ENCODE measurements at places on chromosomes 12 and 14.

DNA sequence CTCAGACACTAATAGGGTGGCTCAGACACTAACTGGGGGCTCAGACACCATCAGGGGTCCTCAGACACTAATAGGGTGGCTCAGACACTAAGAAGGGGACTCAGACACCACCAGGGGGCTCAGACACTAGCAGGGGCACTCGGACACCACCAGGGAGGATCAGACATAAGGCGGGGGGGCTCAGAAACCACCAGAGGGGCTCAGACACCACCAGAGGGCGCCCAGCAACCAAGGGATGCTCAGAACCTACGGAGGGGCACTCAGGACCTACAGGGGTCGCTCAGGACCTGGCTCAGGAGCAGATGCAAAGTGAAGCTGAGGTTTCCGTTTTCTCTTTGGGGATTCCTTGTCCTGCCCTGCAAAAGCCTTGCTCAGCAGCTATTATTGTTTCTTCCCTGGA lies 448.5 kb downstream of the TMEM121 start:
- DNase-seq = peak; percentile 55

- no peak for DNase-seq
These were observed 27.3 kb downstream of the PNMA1 start for GRCh38 chr14:73686901-73687300.

DNA sequence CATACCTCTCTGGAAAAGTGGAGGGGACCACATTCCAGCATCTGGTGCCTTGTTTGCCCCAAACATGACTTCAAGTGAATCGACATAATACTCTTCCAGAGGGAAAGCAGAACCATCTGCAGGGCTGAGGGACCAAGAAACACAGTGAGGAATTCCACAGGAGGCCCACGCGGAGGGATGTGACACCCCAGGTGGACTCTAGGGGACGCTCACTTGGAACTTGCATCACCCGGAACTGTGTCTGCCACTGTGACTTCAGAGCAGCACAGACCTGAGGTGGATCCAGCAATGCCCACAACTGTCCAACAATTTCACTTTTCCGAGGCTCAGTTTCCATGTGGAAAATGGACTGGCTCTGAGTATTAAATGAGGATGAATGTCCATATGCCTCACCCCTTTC lies 14.3 kb upstream of the CLMN start:
- no peak for DNase-seq

DNA sequence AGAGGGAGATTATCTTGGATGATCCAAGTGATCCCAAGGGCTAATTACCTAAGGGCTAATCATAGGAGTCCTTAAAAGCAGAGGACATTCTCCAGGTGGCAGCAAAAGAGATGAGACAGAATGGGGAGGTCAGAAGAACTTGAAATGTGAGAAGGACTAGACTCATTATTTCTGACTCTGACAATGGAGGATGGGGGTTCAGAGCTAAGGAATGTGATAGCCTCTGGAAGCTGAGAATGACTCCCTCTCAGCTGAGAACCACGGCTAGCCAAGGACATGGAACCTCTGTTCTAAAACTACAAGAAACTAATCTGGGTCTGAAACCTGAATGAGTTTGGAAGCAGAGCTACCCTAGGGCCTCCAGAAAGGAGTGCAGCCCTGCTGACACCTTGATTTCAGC lies 35.6 kb upstream of the ANKS1B start:
- no peak for DNase-seq

DNA sequence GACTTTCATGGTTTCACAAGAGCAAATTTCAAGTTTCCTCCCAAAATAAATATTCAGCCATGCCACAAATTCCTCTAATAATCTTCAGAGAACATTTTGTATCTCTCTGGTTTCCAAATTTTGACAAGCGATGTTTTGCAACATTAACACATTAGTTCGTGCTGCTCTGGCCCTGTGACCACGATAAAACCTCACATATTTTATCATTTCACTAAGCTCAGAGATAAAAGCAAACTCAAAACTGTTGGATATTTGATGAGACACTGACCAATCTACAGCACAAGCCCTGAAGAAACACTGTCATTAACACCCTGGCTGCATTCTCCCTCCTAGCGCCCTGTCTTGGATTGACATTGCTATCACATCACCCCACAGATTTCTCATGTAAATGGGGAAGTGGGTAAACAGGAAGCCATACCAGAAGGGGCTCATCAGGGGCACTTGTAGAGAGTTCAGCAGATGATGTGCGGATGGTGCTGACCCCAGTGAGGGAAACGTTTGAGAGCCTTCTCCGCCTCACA lies 264.3 kb downstream of the PRKD1 start:
- no peak for DNase-seq

GRCh38 chr12:89721291-89721987 lies 12.8 kb upstream of the ATP2B1 start:
- no peak for DNase-seq

- DNase-seq = no peak
These were observed 43.7 kb downstream of the TESPA1 start for GRCh38 chr12:54940727-54941315.

DNA sequence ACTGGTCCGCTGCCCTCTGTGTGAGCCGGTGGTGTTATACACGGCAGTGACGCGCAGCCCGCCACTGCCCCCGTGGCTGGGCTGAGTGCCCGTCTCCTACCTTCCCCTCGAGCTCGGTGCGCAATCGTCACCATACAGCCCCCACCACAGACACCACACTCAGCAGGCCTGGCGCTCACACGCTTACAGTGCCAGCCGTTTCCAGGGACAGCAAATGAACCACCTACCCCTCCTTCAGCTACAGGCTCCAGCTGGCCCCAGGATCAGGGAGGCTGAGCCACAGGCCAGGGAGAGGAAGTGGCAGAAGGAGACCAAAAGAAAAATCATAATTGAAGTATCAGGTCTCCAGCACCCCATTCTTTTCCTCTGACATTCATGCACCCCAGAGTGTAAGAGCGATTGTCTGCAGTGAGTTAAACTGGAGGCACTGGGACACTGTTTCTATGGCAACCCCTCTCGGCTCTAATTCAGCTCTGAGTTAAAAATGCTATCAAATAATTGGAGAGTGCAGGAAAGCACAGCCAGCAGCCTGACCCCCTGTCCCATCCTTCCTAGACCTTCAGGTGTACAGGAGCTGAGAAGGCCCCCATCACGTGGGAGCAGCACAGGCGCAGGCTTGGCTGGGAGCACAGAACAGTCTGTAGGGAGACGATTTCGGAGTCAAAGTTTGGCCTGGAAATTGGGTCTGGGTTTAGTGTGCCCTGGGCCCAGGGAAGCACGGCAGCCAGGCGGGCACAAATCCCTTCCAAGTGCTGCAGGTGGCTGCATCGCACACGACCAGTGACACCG lies 18.0 kb downstream of the LRTM2 start:
- DNase-seq = no peak

- DNase-seq = no peak
These were observed 119.7 kb upstream of the HIF1A start for GRCh38 chr14:61575551-61576150.

- no peak for DNase-seq
These were observed 28.5 kb downstream of the FAIM2 start for GRCh38 chr12:49875115-49875720.

DNA sequence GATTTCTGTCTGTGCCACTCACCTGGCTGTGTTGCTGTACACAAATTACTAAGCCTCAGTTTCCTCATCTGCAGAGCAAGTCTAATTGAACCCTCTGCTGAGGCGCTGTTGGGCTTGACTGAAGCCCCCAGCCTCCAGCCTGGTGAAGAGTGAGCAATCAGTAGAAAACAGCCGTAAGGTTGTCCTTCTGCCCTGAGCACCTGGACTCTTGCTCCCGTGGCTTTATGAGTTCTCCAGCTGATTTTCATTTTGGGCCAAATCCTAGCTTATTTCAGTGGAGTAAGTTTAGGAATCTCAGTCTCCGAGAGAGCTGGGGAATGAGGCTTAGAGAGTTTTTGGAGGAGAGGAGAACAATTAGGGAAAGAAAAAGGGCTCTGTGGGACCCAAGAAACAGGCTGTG lies 133.9 kb upstream of the EVL start:
- no peak for DNase-seq

- no peak for DNase-seq
These were observed 5.0 kb downstream of the FANCM start for GRCh38 chr14:45140661-45141187.

DNA sequence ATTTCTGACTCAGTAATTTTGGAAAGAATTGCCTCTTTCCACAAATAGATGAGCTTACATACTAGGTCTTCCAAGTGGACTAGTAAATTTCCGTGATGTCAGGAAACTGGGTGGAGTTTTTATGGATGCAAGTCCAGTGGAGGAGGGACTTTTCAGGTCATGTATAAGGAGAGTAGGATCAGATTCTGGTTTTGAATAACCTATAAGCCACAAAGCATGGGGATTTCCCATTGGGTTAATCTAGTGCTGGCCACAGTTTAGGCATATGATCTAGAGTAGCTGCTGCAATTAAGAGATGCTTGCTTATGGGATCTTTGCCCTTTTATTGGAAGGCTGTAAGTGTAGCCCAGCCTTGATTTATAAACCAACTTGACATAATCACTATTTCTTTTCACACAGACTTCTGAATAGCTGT lies 33.8 kb downstream of the STK38L start:
- peak; percentile 52 for DNase-seq

DNA sequence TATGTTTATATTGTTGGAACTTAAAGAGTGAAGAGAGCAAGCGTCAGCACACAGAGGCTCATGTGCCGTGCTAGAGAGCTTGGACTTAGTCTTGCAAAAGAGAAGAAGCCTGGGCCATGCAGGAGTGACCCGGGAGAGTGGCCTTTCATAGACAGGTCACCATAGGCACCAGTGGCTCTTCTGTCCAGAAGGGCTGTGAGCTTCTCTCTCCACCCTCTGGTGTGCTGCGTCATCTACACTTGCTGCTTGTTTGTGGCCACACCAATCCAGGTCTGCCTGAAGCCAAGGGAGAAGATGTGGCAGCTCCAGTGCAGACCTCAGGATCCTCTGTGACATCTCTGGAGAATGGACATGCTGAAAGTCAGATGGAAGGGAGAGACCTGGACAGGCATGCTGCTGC lies 74.4 kb downstream of the NTF3 start:
- no peak for DNase-seq

- no peak for DNase-seq
These were observed 320.4 kb upstream of the DDHD1 start for GRCh38 chr14:53473480-53473879.

- DNase-seq = no peak
These were observed 80.7 kb downstream of the ZFC3H1 start for GRCh38 chr12:71582925-71583324.

GRCh38 chr12:69885658-69886057 lies 60.6 kb downstream of the MYRFL start:
- DNase-seq = no peak

All from HAP-1 (cell line).